GM20000 (cell line): ENCODE measurements at places on chromosomes 7 and 10.

DNA sequence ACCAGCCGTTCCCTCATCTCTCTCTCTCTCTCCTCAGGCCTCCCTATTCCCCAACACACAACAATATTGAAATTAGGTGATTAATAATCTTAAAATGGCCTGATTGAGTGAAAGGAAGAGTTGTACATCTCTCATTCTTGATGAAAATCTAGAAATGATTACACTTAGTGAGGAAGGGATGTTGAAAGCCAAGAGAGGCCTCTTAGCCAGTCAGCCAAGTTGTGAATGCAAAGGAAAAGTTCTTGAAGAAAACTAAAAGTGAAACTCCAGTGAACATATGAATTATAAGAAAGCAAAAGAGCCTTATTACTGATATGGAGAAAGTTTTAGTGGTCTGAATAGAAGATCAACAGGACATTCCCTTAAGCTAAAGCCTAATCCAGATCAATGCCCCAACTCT lies 695.1 kb downstream of the GRID1 start:
- no peak for DNase-seq

- DNase-seq = no peak
Measured at GRCh38 chr10:43056568-43057011, 20.3 kb upstream of the RET start.

DNA sequence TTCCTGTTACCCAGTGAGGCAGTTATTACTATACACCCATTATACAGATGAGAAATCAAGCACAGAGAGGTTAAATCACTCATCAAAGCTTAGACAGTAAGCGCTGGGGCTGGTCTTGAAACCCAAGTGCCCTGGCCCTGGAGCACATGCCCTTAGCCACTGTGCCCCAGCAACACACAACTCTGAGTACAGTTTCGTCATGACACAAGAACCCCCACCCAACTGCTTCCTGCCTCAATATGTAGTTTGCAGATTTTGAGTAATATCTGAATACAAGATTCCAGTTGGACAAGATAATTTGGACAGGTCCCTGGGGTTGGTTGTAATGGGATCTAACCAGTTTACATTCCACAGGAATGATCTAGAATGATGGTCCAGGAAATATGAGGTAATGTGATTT lies 62.8 kb downstream of the SH3PXD2A start:
- DNase-seq = no peak

- DNase-seq = no peak
Measured at GRCh38 chr10:89263531-89263930, 12.0 kb upstream of the LIPA start.

- no peak for DNase-seq
Measured at GRCh38 chr7:55022002-55022985, 3.5 kb downstream of the EGFR start.
